NCI-H345 (cell line): ENCODE measurements at places on chromosomes 16 and 17.

DNA sequence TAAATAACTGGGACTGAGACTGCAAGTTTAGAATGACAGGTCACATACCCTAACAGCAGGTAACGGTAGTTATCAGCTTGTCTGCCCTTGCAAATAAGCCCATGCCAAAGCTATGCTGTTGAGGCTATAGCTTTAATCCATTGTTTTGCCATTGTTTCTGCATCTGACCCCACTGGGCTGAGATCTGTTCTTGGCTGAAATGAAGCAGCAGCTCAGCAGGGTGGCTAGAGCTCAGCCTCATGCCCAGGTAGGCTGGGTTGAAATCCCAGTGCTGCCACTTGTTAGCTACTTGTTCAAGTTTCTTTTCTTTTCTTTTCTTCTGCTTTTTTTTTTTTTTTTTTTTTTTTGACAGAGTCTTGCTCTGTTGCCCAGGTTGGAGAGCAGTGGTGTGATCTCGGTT lies 40.1 kb downstream of the NKD1 start:
- no peak for DNase-seq

DNA sequence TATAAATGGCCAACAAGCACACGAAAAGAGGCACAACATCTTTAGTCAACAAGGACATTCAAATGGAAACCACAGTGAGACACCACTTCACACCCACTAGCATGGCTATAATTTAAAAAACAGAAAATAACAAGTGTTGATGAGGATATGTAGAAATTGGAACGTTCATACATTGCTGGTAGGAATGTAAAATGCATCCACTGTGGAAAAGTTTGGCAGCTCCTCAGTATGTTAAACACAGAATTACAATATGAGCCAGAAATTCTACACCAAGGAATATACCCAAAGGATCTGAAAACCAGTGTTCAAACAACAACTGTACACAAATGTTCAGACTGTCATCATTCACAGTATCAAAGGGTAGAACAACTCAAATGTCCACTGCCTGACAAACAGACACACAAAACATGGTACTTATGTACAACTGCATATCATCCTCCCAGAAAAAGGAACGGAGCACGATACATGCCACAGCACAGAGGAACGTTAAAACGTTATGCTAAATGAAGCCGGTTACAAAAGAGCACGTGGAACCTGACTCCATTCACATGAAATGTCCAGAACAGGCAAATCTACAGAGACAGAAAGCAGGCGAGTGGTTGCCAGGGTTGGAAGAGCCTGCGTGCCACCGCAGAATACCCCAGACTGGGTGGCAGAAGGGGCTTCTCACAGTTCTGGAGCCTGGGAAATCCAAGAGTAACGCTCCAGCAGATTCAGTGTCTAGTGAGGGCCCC lies 32.8 kb upstream of the METRNL start:
- no peak for DNase-seq

GRCh38 chr16:10849736-10850477 lies 27.1 kb upstream of the CIITA start:
- no peak for DNase-seq

GRCh38 chr16:84791088-84791487 lies 28.7 kb upstream of the CRISPLD2 start:
- no peak for DNase-seq

- DNase-seq, result no peak
These were observed 64.1 kb downstream of the SLC5A11 start for GRCh38 chr16:24909856-24910255.

GRCh38 chr17:61584866-61585265 lies 6.2 kb downstream of the NACA2 start:
- DNase-seq, result no peak
